ENCODE measurements at places on chromosomes 12 and 14.

- no peak for DNase-seq
Measured at GRCh38 chr12:118103201-118103600, 610 bp downstream of the VSIG10 start.

DNA sequence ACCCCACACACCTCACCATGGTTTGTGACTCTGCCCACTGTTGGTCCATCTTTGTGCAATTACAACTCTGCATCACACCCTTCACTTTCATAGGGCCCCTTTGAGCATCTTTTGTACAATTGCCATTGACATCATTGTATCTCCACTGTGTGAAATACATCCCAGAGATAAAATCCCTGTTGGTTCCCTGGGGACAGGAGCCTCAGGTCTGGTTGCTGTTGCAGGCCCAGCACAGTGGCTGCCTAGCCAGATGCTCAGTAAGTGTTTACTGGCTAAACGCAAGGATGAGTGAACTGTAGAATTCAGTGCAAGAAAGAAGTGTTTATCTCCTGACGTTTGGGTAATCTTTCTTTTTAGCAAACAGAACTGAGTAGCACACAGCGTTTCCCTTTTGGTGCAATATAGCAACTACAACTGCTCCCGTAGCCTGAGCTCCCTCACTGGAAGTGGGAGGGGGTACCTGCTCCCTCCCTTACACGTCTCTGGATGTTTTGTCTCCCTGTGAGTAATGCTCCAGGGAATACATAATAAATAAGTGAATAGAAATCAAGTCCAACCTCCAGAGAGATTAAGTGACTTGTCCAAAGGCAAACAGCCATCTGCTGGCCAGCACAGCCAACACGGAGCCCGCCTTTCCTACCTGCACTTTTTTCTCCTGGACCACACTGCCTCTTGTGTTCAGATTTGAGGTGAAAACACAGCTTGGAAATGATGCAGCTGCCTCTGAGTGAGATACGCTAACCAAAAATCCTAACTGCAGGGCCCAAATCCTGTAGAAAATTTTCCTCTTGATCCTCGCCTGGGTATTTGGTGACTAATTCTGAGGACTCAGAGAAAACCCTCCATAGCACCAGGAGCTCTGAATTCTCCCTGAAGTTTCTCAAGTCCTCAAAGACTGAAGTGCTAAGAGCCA is 27.4 kb downstream of the GALNT16 start:
- DNase-seq = no peak

DNA sequence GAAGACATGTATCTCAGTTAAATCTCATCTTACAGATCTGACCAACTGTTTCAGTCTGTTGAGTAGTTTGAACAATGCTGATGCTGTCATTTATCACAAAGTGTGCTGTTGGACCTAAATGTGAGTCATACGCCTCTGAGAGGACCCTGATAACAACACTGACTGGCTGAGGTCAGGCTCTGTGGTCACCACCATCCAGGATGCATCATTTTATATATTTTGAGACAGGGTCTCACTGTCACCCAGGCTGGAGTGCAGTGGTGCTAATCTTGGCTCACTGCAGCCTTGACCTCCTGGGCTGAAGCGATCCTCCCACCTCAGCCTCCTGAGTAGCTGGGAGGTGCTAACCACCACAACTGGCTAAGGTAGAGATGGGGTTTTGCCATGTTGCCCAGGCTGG is 181.0 kb upstream of the RGS6 start:
- DNase-seq = no peak

- DNase-seq = no peak
Measured at GRCh38 chr14:100734031-100734990, 7.6 kb downstream of the DLK1 start.

- DNase-seq = no peak
Measured at GRCh38 chr14:105092171-105093037, 27.2 kb upstream of the GPR132 start.

DNA sequence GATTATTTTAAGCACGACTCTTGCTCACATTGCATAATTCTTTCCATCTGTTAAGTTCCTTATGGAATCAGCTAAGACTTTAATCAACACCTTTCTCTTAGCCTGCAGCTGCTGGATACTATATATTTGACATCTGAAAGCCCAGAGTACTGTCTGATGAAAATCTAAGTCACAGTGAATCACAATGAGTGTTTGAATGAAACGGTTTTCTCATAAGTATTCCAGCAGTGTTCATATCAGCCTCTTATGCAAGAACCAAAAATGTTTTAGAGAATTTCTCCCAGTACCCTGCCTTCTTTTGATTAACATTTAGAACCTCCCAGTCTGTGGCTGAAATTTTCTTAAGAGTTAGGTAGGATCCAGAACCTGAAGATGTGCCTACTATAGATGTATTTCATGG is 55.6 kb downstream of the FRMD6 start:
- no peak for DNase-seq

DNA sequence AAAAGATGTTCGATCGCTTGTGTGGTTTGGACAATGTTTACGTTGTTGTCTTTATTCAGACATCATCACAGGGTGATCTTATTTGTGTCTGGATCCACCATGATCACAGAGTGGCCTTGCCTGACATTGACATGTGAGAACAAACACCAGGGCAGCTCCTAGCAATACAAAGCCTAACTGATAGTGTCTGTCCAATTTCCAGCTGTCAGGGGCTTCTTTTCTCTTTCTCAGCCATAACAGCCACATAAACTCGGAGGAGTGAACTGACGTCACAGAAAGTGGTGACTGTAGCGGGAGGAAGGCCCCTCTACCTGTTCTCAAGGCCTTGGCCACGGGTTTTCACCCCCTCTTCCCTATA is 5.8 kb upstream of the SLC6A13 start:
- no peak for DNase-seq

DNA sequence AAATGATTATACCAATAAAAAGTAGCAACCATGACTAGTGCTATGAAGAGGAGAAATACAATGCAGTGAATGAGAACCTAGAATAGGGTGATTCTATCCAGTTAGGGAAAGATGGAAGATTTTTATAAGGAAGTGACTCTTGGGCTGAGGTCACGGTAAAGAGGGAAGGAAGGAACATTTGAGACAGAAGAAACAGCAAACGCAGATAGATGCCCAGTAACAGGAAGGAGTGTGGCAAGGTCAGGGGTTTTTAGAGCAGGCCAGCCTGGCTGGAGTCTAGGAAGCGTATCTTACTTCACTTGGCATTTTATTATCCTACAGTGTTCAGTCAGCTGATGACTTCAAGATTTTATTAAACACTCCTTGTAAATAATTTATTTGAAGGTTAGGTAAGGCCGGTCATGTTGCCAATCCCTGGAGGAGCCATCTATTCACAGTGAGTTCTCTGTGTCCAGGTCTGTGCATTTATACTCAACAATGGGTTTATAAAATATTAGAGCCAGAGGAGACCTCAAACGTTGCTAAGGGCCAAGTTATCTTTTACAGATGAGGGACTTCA is 170.6 kb downstream of the PRKCH start:
- DNase-seq = no peak

GRCh38 chr12:44155358-44155757 is 319.5 kb downstream of the TMEM117 start:
- no peak for DNase-seq
